ENCODE measurements at places on chromosomes 5 and 9.

DNA sequence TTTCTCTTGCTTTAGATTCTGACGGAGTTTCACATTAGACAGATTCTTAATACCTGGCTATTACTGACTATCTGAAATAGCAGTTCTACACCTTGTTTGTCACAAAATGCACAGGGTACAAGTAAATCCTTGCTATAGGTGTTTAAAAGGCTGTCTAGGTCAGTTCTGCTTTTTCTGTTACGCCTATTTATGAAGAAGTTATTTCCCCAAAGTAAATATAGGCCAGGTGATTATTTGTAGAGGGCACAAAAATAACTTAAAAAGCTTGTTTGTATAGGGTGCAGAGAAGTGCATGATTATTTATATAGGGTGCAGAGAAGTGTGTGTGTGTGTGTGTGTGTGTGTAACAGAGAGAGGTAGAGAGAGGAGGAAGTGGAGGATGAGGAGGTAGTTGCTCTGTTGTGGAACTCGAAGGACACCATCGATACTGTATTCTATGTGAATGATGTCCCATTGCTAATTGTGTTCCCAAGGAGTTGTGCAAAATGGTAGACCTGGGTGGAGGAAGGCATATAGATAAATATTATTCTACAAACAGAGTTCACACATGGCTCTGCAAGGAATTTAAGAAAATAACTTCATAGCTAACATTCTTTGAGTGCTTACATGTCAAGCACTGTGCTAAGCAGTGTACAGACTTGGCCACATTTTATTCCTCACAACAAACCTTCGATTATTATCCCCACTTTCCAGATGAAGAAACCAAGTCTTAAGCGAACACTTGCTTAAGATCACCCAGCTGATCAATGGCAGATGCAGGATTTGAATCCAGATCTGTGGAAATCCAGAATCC is 96.3 kb upstream of the EQTN start:
- no peak for DNase-seq

DNA sequence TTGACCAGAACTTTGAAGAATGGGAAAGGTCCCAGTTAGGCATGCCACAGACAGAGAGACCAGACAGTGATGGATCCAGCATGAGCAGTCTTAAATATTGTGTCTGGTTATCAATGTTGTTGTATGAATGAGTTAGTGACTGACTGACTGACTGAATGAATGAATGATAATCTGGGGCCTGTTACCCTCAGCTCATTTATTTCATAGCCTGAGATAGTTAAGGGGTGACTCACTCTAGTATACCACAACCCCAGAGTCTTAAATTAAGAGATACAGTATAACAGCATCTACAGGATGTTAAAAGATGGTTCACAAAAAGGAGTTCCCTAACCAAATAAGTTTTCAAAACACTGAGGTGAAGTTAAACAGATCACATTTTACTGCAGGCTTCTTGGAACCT is 133.5 kb downstream of the SGCD start:
- DNase-seq = no peak

GRCh38 chr5:15501091-15501791 is 1.3 kb downstream of the FBXL7 start:
- DNase-seq = peak; percentile 69

GRCh38 chr9:111350556-111350955 is 20.5 kb upstream of the OR2K2 start:
- no peak for DNase-seq

DNA sequence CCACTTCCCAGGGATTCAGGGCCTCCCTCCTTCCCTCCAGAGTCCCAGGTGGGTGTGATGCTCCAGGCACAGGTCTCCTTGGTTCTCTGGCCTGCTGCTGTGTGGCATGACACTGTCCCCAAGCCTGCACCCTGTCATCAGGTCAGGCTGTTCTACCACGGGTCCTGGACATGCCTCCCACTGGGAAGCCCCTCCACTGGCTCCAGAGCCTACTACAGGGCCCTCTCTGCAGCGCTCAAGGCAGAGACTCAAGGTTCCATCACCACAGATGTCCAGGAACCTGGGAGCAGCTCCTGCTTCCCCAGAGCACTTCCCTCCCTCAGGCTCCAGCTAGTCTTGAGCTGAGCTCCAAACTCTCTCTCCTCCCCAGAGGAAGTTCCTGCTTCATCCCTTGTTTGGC is 237.3 kb downstream of the PBX3 start:
- no peak for DNase-seq

DNA sequence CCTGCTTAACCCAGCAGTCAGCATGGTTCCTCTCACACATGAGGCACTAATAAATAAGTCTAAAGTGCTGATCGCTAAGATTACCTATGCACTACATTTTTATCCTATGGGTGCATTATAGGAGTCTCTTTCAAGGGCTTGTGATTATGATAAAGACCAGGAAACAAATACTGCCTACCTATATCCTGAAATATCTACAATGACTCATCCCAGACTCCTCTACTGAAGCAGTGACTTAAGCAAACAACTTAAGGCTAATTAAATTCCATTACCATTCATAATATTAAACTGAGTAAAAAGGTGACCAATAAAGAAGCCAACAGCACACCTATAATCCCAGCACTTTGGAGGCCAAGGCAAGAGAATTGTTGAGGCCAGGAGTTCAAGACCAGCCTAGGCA is 338.4 kb downstream of the DNAH5 start:
- no peak for DNase-seq

GRCh38 chr5:50717651-50718050 is 51.2 kb downstream of the PARP8 start:
- no peak for DNase-seq

DNA sequence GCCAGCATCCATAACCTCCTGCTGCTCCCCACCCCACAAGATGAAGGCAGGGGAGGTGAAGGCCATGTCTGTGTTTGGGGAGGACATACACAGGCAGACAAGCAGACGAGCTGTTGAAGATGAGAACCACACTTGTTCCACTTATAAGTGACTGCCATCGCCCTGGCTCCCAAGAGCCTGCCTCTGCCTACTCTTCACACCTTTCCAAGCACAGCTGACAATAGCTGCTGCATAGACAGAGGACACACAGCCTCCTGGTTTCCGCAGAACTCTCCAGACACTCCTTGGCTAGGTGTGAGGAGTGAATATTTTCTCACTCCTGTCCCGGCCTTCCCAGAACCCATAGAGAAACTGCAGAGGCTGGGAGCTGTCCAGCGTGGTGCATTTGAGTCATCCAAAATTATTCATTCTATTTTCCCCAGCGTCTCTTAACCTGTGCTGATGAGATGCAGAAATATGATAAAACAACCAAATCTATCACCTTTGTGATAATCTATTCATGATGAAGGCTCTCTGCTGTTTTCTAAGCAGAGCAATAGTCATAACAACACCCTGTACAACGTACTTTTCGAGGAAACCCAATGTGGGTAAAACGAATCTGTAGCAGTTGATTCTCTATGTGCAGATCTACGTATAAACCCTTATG is 24.7 kb downstream of the KLF9 start:
- DNase-seq = no peak

DNA sequence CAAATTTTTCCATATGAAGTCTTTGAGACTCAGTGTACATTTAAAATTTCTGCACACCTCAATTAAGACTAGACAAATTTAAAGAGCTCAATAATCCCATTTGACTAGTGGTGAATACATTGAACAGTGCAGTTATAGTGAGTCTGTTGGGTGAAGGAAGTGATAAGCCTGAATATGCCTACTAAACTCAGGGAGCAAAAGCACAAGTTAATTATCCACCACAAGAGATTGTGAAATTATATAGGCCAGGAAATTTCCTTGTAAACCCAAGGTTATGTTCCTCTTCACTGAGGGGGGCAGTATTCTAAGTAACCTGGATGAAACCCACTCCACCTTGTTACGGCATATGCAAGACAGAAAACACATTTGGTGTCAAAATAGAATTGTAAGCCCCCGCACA is 612.9 kb upstream of the DAB2 start:
- no peak for DNase-seq

DNA sequence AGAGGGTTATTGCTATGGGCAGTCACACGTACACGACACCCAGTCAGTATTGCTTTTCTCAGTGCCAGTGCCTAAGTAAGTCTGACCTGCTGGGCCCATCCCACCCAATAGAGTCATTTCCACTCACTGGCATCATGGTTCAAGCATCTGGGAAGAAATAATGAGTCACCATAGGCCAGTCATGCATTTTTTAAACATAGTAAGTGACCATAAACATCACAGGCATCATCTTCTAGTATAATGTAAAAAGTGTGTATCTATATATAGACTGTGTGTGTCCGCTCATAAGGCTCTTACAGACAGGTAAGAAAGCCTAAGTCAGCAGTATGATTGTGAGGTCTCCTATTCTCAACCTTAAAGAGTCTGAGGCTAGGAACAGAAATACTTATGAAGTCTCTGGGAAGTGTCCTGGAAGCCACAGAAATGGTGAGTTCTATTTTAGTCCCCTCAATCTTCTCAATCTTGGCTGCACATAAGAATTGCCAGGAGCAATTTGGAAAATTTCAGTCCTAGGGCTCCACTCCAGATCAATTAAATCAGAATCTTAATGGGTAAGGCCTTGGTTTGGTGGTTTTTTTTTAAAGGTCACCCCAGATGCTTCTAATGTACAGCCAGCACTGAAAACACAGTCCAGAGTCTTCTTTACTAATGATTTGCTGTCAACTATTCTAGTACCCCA is 65.2 kb downstream of the ZNF366 start:
- no peak for DNase-seq

- no peak for DNase-seq
Measured at GRCh38 chr9:109513871-109514270, 15.8 kb upstream of the PTPN3 start.

- no peak for DNase-seq
Measured at GRCh38 chr5:62473209-62473608, 60.6 kb downstream of the IPO11 start.

GRCh38 chr5:143592648-143593047 is 189.2 kb upstream of the NR3C1 start:
- no peak for DNase-seq

DNA sequence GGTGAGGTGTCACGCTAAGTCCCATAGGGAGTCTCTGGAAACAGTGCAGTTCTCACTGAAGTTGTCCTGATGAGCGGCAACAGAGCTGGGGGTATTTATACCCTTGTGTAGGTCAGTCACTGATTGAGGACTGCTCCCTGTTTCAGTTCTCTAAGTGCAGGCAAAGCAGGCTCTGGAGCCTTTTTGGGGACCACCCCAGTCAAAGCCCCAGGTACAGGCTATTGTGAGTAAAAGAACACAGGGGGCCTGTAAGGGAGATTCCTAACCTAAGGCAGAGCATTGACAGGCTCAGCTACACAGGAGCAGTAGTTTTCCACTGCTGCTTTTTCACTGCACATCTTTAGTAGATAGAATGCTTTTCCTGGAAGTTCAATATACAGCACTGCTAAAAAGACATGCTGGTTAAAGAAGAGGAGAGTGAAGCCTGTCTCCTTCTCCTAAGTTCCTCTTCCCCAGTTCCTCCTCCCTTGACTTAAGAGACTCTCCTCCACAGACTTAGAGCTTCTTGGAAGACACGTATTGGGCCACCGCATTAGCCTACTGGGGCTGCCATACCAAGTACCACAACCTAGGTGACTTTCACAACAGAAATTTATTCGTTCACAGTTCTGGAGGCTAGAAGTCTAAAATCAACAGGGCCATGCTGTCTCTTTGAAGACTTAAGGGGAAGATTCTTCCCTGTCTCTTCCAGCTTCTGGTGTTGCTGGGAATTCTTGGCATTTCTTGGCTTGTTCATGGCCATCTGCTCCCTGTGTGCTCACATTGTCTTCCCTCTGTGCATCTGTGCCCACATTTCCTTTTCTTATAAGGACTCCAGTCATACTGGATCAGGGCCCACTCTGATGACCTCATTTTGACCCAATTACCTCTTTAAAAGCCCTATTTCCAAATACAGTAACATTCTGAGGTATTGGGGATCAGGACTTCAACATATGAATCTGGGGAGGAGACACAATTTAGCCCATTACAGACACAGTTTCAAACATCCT is 221.0 kb downstream of the ESM1 start:
- DNase-seq = no peak

DNA sequence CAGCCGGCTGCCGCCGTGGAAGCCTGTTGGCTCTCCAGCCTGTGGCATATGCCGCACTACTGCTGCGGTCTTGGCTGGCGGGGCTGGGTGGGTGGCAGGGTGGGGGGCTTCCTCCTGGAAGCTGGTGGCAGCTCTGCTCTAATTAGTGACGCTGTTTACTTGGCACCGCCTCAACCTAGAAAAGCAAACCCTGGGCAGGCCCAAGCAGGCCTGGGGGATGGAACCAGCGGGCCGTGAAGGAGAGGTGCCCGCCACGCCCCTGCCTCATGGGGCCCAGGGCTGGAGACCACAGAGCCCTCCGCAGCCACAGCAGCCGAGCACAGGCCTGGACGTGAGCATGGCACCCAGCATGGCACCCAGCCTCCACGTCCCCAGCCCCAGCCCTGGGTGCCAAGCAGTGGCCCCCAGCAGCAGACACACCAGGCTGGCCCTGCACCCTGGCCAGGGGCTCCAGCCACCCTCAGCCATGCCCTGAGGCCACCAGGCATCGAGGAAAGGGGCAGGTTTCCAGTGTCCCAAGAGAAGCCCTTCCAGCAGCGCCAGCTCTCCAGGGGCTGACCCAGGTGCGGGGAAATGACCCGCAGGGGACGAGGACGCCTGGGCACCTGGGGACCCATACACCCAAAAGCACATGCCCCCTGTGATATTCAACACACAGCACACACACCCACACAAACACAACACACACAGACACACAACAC is 5.4 kb upstream of the CCDC187 start:
- no peak for DNase-seq

GRCh38 chr5:142798099-142798770 is 28.1 kb downstream of the ARHGAP26 start:
- no peak for DNase-seq

DNA sequence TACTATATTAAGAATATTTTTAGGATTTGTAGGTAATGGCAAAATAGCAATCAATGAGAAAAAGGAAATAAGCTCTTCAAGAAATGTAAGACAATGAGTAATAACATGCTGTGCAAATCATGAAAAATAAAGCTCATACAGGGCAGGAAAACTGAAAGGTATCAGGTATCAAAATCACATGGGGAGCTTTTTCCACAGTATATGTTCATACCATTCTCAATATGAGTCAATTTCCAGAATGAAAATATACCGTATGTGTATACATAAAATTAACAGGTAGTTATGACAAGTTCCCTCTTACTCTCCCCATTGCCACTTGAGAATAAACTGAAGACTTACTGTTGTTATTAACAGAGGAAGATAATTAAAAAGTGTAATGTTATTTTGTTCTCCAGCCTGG is 35.9 kb downstream of the EFCAB9 start:
- no peak for DNase-seq

DNA sequence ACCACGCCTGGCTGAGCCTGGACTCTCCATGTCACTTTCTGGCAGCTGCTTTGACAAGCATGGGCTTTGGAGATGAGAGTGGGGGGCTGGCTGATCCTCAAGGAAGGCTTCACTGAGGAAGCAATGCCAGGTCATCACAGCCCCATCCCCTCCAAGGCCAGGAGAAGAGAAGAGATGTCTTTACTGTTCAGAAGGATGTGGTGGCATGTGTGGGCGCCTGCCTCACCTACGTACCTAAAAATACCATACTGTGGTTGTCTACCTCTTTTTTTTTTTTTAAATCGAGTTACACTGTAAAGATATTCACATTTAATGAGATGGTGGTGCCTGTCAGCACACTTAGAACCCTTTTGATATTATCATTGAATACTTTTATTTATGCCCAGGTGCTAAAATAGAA is 26.4 kb upstream of the CTNNA1 start:
- DNase-seq = no peak

GRCh38 chr5:96658272-96658671 is 3.9 kb upstream of the CAST start:
- DNase-seq = no peak

Data from WTC11 (cell line).